ENCODE measurements at places on chromosomes 13 and 19. TPM values are rescaled to one million over a fixed set of nuclear protein-coding genes. Genes with fewer than 3 reads are reported as not detected.

GRCh38 chr19:3333662-3334061 lies 32.7 kb upstream of the NFIC start:
- no peak for DNase-seq

- no peak for DNase-seq
These were observed 25.0 kb upstream of the SPART start for GRCh38 chr13:36371185-36371584.

DNA sequence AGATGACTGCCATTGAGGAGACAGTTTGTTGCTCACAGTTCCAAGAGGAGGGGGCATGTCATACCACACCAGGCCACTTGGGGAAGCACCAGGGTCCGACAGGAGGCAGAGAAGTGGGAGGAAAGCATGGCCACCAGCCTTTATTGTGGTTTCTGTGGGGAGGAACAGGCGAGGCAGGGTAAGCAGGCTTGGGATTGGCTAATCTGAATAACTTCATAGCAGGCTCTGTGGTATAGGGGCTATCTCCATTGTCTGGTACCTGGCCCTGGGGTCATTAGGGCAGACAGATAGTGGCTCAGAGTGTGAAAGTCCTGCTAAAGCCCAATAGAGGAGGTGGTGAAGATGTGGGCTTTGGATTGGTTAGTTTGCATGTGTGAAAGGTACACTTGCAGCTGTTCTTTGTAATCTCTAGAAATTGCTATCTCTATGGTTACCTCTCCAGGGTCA lies 35.5 kb downstream of the CBY2 start:
- no peak for DNase-seq

NFIC gene
- polyA plus RNA-seq = 19.4 TPM

- no peak for DNase-seq
These were observed 826.9 kb upstream of the PCDH9 start for GRCh38 chr13:68056816-68057710.

ZNF525 gene
- polyA plus RNA-seq = 12.7 TPM

- no peak for DNase-seq
These were observed 524.1 kb upstream of the SLITRK5 start for GRCh38 chr13:87147076-87147475.

FPR3 gene
- 0.34 TPM for polyA plus RNA-seq
